Stimulated activated CD4-positive, alpha-beta T cell treated with anti-CD3 and anti-CD28 coated beads, TNF-alpha, amount 100 ng/mL, for 24 hours (primary cell): ENCODE measurements at places on chromosomes 5 and 9.

DNA sequence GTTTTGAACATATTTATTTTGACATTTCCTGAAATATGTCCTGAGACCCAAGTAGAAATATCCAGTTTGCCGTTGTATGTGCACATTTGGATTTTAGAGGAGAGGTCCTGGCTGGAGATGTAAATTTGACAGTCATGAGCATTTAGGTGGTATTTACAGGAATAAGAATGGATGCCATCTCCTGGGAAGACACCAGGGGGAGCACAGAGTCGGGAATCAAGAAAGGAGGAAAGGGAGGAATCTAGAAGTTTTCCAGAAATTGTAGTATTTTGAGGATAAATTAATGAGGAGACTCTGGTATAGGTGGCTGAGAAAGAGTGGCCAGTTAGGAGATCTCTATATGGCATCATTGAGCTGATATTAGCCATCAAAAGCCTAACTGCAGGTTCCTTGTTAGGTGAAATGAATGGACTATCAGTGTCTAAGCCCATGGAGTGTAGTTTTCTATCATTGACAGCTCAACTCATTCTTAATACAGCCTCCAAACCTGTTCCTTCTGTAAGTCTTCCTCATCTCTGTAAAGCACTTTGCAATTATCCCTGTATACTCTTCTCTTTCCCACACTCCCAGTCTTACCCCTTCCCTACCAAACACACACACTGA is 7.2 kb downstream of the GAPT start:
- no peak for DNase-seq

- no peak for DNase-seq
Measured at GRCh38 chr9:137650259-137650658, 31.5 kb downstream of the EHMT1 start.

DNA sequence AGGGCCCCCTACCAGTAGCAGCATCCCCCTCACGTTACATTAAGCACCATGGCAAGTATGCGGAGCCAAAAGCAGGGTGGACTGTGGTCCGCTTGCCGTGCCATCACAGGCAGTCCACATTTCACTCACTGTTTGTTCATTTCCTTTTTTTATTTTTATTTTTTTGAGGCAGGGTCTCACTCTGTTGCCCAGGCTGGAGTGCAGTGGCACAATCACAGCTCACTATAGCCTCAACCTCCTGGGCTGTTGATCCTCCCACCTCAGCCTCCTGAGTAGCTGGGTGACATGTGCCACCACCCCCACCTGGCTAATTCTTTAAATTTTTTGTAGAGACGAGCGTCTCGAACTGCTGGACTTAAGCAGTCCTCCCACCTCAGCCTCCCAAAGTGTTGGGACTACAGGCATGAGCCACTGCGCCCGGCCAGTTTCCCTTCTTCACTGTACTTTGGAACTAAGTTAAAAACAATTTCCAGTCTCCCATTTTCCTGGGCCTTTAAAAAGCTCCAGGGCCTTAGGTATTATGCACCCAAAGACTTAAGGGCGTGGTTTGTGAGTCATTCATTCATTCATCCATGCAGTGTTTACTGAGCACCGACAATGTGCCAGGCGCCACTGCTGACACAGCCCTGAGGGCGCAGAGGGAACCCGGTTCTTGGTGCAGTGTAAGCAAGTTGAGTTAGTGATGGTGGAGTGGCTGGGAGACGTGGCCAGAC is 19.9 kb downstream of the PRRX2 start:
- DNase-seq, result no peak

GRCh38 chr5:5497152-5497788 is 74.8 kb downstream of the ICE1 start:
- DNase-seq, result no peak

DNA sequence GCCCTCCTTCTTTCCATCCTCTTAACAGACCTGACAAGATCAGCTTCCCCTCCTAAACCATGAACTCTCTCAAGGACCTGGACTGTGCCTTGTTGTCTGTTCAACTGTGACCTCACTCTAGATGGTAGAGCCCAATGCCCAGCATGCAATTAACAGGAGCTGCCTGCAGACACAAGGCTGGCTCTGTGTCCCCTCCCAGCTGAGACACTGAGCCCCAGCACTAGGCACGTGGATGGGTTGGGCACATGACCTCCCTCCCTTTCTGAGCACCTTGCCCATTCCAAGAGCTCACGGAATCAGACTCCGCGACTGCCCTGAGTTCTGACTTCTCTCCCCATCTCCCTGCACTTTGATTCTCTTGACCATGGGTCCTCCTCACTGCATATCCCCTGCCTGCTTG is 93.5 kb upstream of the LRRTM2 start:
- no peak for DNase-seq

GRCh38 chr5:152007653-152008335 is 83.1 kb upstream of the GLRA1 start:
- no peak for DNase-seq

- DNase-seq, result no peak
Measured at GRCh38 chr9:134861595-134862334, 18.8 kb upstream of the FCN2 start.

DNA sequence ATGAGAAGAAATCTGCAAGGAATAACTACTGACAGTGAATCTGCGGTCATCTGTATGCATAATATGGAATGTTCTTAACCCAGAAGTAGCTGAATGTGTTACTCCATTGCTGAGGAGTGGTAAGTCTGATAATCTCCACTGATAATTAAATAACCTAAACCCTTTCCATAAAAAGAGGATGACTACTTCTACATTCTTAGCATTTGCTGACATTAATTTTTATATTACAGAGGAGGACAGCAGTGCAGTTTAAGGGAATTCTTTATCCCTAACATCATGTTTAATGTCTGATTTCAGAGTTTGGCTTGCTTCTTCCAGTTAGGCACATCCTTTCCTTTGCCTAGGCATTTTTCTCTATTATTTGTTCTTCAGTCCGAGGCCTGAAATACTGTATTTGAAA is 52.2 kb downstream of the CDC42SE2 start:
- no peak for DNase-seq

DNA sequence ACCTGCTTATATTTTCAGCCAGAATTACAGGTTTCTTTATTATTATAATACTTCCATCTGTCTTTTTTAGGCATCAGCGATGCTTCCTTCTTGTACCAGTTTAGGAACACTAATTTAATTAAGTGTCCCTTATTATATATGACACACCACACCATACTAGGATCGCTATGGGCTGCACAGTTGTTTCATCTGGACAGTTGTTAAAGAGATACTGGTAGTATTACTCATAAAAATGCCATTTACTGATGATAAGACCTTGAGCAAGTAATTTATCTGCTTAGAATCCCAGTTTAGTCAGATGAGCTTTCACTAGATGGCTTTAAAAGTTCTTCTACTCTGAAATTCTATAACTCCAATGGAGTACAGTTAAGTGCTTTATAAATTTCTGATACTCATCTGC is 17.1 kb downstream of the ARSK start:
- no peak for DNase-seq

DNA sequence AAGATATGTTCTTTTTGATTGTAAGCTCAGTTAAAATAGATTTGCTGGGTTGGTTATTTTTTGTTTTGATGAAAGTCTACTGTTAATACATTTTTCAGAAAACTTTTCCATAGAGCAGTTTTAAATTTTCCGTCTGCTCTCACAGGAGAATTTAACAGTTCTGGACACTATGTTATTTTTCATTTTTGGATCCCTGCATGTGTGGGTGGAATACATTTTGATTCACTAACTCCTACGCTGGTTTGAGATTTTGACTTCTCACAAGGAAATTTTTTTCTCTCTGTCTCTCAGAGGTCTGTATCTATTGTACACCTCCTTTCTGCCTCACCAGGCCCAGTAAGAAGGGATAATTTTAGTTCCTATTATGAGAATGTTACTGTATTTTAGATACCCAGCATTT is 502.4 kb downstream of the CDH10 start:
- no peak for DNase-seq

- DNase-seq, result no peak
Measured at GRCh38 chr9:100324594-100325200, 28.0 kb downstream of the TEX10 start.

- no peak for DNase-seq
Measured at GRCh38 chr5:58545912-58546311, 37.0 kb upstream of the RAB3C start.

- no peak for DNase-seq
Measured at GRCh38 chr5:5178580-5178979, 38.5 kb downstream of the ADAMTS16 start.

DNA sequence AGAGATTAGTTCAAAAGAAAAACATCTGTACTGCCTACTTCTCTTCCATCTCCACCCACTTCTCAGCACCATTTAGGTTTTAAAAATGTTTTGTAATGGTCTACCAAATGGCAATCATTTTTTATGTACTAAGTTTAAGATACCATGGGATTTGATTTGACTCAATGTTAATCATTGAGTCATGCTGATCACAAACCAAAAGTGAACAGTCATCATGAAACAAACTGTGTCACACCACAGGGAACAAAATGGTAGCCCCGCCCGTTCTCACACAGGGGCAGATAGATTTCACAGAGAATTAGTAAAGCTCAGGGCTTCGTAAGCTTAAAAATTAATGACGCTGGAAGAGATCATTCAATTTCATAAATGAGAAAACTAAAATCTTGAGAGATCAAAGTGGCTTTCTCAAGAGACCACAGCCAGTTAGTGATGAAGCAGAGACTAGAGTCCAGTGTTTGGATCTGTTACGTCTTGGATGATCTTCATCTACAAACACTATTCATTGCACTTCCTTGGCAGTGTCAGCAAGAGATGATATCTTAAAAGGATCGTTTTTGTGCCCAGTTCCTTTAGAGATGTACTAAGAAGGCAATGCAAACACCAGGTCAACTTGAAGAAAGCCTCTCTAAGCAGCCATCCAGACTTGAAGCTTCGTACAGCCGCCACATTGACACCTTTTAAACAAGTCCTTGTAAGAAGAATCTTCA is 33.9 kb upstream of the TRIO start:
- peak; percentile 37 for DNase-seq

GRCh38 chr5:168401226-168401625 is 85.0 kb upstream of the RARS1 start:
- no peak for DNase-seq

DNA sequence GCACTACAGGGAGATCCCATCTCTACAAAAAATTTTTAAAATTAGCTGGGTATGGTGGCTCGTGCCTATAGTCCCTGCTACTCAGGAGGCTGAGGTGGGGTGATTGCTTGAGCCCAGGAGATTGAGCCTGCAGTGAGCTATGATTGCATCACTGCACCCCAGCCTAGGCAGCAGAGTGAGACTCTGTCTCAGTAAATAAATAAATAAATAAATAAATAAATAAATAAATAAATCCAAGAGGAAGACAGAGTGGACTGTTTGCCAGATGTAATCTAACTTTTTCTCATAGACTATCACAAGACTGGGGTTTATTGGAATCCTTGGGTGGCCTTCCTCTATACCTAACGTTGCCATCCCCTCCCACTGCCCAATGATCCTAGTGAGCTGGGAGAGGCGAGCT is 19.2 kb upstream of the TCF7 start:
- DNase-seq, result no peak

DNA sequence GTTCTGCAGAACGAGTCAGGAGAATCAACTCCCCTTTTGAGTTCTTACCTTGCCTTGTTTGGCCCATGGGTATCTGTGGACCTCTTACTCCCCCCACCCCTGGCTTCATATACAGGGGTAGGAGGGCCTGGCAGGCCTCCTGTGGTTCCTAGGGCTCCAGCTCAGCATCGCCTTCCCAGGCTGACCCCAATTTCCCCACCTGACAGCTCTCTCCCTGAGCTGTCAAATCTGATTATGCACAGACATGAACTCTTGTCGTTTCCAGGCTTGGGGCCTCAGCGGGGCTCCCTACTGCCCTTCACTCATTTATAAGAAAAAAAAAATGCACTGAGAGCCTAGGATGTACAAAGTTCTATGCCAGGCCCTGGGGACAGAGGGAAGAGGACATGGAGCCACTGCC is 67.9 kb downstream of the PTPN3 start:
- no peak for DNase-seq

GRCh38 chr5:2196989-2197619 is 314.4 kb upstream of the IRX4 start:
- no peak for DNase-seq

- peak; percentile 33 for DNase-seq
Measured at GRCh38 chr9:19493174-19493811, 84.5 kb downstream of the ACER2 start.

DNA sequence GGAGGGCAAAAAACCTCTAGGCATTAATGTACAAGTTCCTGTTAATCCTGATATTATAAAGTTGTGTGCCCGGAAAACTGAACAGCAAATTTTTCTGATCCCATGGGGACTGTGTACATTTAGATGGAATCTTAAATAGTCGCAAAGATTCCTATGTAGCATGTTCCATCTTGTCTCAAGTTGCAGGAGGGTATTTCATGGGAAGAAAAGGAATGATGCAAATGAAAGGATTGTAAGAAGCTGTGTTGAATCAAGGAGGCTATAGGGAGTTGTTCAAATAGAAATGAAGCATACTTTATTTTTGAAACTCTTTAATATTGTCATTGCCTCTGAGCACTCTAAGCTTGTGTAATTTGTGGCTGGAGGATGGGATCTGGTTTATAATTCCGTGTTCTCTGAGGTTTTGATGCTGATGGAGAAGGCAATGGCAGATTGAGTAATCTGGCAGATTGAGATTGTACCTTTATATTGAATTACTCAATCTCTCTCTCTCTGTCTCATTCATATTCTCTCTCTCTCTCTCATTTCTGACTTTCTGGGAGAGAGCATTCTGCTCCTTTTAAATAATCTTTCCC is 288.5 kb downstream of the OSTF1 start:
- no peak for DNase-seq
